Sciatic nerve (tissue), 2 donors: ENCODE measurements at places on chromosomes 6 and 20. TPM values are rescaled to one million over a fixed set of nuclear protein-coding genes. Genes with fewer than 3 reads are reported as not detected.

Gene COL19A1
- total RNA-seq: 0.98 TPM

Gene CPXM1
- total RNA-seq: 5.9 TPM

Gene SLC17A2
- total RNA-seq: not detected

Gene PSORS1C2
- not detected for total RNA-seq

Gene THEMIS
- 1.3 TPM for total RNA-seq

Gene CNBD2
- 4.4 TPM for total RNA-seq

Gene TGM2
- total RNA-seq: 70.3 TPM

DNA sequence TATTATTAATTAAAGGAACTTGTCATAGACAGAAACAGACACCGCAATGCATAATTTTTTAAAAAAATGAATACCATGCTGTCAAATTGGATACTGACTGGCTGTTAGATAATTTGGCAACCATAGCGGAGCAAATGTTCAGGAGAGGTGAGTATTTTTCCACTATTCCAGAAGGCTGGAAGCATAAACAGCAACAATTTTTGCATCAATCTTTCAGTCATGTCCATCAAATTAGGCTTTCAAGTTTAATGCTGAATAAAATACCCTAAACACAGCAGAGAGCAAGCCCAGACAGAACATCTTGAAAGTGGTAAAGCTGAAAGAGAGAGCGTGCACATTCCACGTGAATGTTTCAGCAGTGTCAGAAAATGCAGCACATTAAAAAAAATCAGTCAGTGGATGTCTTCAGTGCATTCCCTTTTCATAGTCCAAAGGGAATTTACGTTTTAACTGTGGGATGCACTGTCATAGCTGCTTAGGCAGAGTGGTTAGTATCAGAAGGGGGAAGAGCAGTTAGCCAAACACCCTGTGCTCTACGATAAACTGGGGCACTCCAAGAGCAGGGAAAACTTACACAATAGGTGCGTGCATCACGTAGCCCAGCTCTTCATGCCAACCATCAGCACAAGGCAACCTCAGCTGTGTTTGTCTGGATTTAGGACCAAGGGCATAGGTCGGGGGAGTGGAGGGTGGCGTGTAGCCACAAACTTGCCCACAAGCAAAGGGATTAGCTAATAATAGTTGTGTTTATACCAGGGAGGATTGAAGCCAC is 116.2 kb upstream of the STMND1 start:
- no peak for DNase-seq

DNA sequence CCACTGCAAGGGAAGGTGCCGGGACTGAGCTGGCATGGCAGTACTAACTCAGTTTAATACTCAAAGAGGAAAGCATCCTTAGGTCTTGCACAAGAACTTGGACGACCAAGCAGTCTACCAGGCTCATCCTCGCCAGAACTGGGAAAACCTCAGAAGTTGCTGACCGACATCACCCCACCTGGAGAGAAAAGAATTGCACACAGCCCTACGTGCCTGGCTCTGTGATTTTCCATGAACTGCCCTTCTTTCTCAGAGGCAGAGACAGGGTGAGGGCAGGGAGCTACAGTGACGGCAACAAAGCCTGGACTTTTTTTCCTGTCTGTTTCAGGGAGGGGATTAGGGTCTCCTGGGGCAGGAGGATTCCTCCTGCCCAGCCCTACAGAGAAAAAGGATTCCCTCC is 8.0 kb downstream of the JAG1 start:
- peak; percentile 59 for DNase-seq

GRCh38 chr6:138914701-138915100 is 73.4 kb downstream of the REPS1 start:
- DNase-seq: no peak

- DNase-seq: no peak
These were observed 735 bp downstream of the SIRPG start for GRCh38 chr20:1656844-1657243.

DNA sequence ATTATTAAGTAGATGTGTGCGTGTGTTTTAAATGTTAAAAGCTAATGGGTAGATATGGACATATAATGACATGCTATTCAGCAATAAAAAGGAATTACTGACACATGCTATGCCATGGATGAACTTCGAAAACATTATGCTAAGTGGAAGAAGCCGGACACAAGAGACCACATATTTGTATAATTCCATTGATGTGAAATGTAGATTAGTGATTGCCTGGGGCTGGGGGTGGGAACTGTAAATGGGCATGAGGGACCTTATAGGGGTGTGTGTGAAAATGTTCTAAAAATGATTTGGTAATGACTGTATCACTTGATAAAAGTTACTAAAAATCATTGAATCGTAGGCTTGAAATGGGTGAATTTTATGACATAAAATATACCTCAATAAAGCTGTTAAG is 104.5 kb upstream of the BEND3 start:
- DNase-seq: no peak

DNA sequence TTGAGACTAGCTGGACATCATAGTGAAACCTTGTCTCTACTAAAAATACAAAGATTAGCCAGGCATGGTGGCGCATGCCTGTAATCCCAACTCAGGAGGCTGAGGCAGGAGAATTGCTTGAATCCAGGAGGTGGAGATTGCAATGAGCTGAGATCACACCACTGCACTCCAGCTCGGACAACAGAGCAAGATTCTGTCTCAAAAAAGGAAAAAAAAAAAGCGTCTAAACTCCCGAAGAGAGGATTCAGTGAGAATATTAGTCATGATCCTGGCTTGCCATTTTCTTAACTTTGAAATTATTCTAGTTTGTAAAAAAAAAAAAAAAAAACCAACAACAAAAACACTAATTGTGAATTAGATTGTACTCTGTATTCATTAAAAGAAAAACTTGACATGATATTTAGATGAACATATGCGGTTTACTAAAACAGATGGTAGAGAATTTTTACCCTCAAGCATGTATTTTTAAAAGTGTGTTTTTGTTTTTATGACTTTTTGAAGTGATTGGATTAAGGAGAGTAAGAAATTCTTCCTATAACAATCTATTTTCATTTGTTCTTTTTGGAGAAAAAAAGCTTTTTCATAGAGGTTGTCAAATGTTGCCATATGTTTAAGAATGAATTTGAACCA is 80.7 kb downstream of the UST start:
- DNase-seq: no peak

DNA sequence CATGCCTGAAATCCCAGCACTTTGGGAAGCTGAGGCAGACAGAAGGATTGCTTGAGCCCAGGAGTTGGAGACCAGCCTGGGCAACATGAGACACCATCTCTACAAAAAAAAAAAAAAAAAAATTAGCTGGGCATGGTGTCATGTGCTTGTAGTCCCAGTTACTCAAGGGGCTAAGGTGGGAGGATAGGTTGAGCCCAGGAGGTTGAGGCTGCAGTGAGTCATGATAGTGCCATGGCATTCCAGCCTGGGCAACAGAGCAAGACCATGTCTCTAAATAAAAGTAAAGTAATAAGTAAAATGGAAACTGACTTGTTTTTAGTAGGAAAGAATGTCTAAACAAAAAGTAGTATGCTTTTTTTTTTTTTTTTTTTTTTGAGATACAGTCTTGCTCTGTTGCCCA is 240.7 kb downstream of the ARID1B start:
- no peak for DNase-seq

DNA sequence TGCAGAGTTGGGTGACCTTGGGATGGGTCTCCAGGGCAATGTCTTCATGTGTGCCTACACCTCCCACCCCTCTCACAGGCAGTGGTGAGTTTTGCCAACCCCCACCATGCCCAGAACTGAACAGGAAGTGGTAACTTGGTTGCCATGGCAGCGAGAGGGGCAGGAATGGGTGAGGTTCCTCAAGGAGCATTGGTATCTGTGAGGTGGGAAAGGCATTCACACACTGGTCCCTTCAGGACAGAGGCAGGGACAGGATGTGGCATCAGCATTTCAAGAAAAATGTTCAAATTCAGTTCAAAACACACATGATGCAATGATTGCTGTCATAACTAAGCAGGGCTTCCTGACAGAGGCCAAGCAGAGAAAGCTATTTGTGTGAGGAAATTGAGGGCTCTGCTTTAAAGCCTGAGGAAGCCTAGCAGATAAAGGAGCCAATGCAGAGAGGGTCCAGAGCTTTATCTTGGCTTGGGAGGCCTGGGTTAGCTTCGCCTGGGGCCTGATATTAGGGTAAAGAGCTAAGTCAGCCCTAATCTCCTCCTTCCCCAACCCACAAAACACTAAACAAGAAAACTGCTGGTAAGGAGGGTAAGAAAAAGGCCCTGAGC is 551 bp downstream of the TREML2 start:
- DNase-seq: no peak

DNA sequence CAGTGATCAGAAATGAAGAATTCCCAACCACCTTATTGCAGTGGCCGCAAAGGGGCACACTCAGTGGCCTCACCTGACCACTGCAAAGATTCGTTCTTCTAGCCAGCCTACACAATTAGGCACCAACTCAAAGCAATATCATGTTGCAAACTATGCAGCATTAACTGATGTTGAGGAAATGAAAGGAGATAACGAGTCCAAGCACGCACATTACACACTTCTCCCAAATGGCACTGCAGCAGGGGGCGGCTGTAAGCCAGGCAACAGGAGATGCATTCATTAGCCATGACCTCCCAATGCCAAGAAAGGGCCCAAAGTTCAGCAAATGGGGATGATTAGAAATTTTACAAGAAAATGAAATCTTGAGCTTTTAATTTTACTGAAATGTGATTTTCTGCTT is 39.3 kb downstream of the ATXN1 start:
- no peak for DNase-seq

DNA sequence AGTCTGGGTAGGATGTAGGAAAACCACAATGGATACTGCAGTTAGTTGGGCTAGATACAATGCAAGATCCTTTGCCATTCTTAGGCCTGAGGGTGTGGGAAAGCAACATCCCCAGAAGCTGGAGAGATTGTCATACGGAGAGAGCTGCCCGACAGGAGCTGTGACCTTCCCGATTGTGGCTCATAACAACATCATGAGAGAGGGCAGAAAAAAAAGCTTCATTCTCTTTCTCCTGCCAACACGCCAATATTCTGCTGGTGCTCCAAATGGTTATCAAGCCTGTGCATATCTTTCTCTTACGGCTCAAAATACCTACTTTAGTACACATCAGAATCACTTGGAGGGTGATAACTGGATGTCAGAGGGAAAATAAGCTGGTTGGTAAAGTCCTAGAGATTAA is 81.1 kb downstream of the IBTK start:
- DNase-seq: no peak

GRCh38 chr6:125354649-125355048 is 52.9 kb upstream of the HDDC2 start:
- DNase-seq: no peak

- DNase-seq: no peak
These were observed 642.5 kb upstream of the MMS22L start for GRCh38 chr6:97925504-97925903.

GRCh38 chr20:3646067-3646440 is 17.1 kb downstream of the GFRA4 start:
- DNase-seq: no peak

GRCh38 chr6:166578536-166579236 is 7.8 kb downstream of the RAMACL start:
- DNase-seq: no peak

GRCh38 chr6:15882915-15883314 is 220.1 kb upstream of the DTNBP1 start:
- DNase-seq: no peak

- no peak for DNase-seq
These were observed 219.5 kb downstream of the SMOC2 start for GRCh38 chr6:168660400-168660945.

GRCh38 chr6:122079916-122080315 is 319.5 kb upstream of the HSF2 start:
- DNase-seq: no peak

- no peak for DNase-seq
These were observed 314.8 kb downstream of the SOX4 start for GRCh38 chr6:21908161-21908848.

- peak; percentile 38 for DNase-seq
These were observed 207.4 kb downstream of the DLL1 start for GRCh38 chr6:170083236-170084051.

- no peak for DNase-seq
These were observed 143.4 kb upstream of the EXOC2 start for GRCh38 chr6:836276-836853.

DNA sequence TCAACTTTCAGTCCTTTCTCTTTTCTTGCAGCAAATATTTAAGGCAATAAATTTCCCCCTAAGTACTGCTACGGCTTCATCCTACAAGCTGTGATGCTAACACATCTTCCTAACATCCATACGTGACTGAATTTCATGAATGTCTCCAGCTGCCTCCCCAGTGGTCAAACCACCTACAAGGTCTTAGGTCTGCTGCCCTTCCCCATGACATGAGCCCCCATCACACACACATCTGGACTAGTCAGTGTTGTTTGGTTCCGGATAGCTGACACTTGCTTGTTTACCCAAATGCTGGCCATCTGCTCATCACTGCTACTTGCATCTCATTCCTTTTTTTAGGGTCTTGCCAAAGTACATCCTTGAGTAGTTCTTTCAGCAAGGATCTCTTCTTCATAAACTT is 14.6 kb downstream of the RRBP1 start:
- DNase-seq: no peak

DNA sequence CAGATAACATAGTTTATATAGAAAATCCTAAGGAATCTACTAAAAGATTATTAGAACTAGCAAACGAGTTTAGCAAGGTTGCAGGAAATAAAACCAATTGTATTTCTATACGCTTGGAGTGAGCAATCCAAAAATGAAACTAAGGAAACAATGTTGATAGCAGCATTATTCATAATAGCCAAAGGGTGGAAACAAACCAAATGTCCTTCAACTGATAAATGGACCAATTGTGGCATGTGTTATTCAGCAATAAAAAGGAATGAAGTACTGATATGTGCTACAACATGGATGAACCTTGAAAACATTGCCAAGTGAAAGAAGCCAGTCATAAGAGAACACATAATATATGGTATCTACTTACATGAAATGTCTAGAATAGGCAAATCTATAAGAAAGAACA is 101.0 kb upstream of the VSTM2L start:
- DNase-seq: no peak

DNA sequence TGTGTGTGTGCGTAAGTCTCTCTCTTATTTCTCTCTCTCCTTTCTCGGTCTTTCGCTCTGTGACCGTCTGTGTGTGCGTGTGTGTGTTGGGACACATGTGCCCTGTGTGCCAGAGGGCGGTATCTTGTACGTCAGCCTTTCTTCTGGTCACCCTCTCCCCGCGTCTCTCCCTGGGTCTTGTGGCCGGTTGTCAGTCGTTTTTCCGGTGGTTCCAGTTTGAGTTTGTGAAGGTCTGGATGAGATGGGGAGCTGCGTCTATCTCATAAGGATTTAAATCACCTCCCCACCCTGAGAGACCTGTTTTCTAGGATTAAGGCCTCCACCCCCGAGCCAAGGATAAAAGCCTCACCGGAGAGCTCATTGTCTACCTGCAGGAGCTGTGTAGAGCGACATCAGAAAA is 295.5 kb upstream of the ZNF337 start:
- no peak for DNase-seq

DNA sequence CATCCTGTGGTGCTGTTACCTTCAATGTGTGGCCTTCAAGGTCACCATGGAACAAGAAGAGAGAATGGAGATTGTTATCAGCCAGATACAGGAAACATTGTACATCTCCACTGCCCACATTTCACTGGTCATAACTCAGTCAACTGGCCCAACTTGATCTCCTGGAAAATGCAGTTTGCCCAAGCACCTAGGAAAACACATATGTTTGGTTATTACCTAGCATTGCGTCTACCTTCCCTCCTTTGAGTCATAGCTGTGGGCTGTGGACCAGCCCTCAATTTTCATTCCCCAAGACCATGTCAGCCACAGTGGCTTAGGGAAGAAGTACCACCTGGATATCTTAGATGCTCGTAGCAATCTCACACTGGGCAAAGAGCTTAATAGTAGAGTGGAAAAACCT is 513.4 kb downstream of the KIF16B start:
- DNase-seq: no peak
